LNCaP clone FGC (cell line): ENCODE measurements at places on chromosomes 4 and X.

DNA sequence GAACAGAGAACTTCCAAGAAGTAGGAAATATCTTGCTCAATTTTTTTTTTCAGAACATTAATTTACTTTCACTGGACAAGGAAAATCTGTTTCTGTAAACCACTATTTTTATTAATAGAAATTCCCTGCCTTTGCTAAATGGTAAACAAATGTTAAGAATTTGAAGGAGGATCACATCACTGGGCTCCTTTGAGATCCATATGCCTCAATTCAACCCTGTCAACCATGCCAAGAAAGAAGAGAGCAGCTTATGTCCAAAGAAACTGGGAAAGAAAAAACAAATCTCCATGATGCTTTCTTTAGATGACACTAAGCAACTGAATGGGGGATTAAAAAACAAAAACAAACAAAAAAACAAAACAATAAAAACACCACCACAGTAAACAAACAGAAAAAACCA lies 47.7 kb downstream of the LNX1 start:
- no peak for DNase-seq

DNA sequence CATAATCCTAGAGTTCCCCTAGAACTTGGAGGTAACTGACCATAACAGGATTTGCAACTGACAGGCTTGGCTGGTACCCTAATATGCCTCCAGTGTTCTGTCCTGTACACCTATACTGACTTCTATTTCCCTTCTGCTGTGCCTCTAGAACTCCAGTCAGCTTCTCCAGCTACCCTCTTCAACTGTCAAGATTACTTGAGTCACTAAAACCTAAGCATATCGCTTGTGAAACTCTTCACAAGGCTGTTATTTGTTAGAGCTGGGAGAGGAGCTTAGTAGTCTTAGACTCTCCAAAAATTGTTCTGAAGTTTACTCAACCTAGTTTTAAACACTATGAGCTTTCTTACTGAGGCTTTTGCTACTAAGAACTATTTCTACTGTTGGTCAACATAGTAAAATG lies 52.0 kb downstream of the CCNG2 start:
- no peak for DNase-seq

- no peak for DNase-seq
Observed at GRCh38 chrX:56986138-56986537, 9.2 kb downstream of the SPIN3 start.

- DNase-seq, result no peak
Observed at GRCh38 chrX:71660562-71661416, 6.6 kb upstream of the LOC101059915 start.

DNA sequence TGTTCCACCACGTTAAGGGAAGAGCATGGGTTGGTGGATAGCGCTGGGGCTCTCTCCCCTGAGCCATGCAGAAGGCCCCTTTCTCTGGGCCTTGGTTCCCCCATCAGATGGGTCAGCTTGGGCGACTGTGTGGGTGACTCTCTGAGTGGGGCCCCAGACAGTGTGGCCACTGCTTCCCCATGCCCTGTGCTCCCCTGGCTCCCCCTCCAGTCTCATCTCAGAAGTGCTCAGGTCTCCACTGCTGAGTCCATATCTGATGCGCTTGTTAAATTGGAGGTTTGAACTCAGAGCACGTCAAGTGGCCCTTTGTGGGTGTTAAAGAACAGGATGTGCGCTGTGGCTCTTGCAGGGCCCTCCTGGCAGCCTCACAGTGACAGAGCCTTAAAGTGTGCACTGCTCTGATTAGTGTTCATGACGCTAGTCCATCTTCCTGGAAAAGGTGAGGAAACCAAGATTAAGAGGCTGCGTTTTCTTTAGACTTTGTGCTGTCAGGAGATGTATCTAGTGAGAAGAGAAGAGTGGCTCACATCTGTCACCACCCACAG lies 59.8 kb downstream of the NELFA start:
- no peak for DNase-seq

DNA sequence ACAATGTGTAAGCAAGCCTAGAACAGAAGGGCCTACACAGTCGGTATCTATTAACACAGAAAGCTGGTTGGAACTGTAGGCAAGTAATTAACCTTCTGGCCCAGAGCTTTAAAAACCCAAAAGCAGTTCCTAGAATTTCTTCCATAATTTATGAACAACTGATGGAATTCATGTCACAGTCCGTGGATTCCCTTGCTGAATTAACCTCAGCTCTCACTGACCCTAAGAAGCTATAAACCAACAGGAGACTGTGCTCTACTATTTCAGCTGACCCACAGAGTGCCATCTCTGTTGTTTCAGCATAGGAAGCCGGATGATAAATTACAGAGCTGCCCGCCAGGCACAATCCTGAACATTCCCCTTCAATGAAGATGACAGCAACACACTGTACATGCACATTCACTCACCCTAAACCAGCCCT lies 157.3 kb downstream of the PRDM5 start:
- no peak for DNase-seq

GRCh38 chrX:32591589-32591988 lies 619.8 kb downstream of the DMD start:
- DNase-seq, result no peak

DNA sequence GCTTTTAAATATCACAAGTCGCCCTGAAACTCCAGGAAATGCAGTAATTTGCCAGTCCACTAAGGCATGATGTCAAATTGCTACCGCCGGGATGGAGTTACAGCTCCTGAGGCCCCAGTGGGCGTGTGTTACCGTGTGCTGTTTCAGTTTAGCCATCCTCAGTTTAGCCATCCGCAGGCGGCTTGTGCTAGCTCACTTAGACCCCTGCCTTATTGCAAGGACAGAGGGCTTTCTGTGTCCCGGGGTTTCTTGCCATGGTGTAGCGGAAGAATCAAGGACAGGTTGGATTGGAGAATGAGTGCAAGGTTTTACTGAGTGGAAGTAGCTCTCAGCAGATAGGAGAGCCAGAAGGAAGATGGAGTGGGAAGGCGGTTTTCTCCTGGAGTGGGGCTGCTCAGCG lies 33.8 kb upstream of the LRBA start:
- DNase-seq, result no peak

DNA sequence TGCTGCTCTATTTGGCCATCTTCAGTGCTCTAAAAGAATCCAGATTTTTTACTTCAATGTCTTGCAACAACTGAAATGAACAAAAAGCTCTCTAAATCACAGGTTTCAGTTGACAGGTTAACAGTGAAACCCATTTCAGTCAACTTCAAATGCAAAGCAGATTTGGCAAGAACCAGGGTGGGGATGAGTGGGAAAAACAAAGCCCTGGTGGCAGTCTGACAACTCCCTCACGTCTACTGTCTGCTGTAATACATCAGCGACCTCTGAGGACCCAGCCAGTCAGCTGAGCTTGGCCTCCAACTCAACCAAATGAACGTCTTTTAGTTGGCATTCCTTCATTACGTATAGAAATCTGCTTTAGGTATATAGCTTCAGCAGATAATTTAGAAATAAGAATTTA lies 95.8 kb downstream of the COL25A1 start:
- no peak for DNase-seq
